GM12878 (cell line): ENCODE measurements at places on chromosomes 3 and 15. TPM values are rescaled to one million over a fixed set of nuclear protein-coding genes. Genes with fewer than 3 reads are reported as not detected.

- no peak overlapping the region for H3K4me3 ChIP-seq
- H3K36me3 ChIP-seq: no peaks in the 10 kb centered on the region
- H3K27me3 ChIP-seq: no peaks in the 10 kb centered on the region
- H3K27ac ChIP-seq: no peak overlapping the region
- no peak for DNase-seq
These were observed 52.6 kb downstream of the CNTN3 start for GRCh38 chr3:74561881-74562280.

The ATP13A5 gene
- polyA plus RNA-seq: not detected in 2 replicates

DNA sequence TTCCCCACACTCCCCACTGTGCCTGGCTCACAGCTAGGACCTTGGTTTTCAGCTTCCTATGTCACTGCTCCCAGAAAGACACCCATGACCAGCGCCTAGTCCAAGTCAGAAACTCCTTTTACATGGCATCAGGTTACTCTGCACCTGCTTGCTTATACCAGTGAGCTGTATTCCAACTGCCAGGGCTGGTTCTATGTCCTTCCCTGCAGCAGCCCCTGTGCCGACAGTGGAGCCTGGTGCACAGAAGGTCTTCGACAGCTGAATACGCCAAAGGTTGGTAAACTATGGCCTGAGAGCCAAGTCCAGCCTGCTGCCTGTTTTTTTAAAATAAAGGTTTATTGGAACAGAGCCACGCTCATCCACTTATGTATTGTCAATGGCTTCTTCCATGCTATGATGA, 102.5 kb downstream of the IQSEC1 start:
- no peak for DNase-seq
- H3K27me3 ChIP-seq: no peaks in the 10 kb centered on the region
- no peak overlapping the region for H3K27ac ChIP-seq
- H3K4me1 ChIP-seq: peaks cover 22% of the 10 kb centered on the region

- no peaks in the 10 kb centered on the region for H3K4me1 ChIP-seq
- no peak for DNase-seq
- no peak overlapping the region for H3K4me3 ChIP-seq
- no peak overlapping the region for H3K27ac ChIP-seq
- H3K36me3 ChIP-seq: no peaks in the 10 kb centered on the region
These were observed 424.8 kb upstream of the TPM1 start for GRCh38 chr15:62617741-62618140.

GRCh38 chr15:26620528-26621458, 152.1 kb downstream of the GABRB3 start:
- no peak overlapping the region for H3K27ac ChIP-seq
- H3K27me3 ChIP-seq: no peaks in the 10 kb centered on the region
- H3K36me3 ChIP-seq: no peaks in the 10 kb centered on the region
- H3K4me1 ChIP-seq: no peaks in the 10 kb centered on the region
- H3K4me3 ChIP-seq: no peak overlapping the region
